Activated T-cell treated with anti-CD3 and anti-CD28 coated beads, Interleukin-2, amount 50 U/mL, for 1 hour (primary cell): ENCODE measurements at places on chromosomes 1 and 21.

- DNase-seq: no peak
Observed at GRCh38 chr1:31871703-31872102, 55.9 kb upstream of the SPOCD1 start.

GRCh38 chr1:95829556-95829955, 595.5 kb downstream of the RWDD3 start:
- no peak for DNase-seq

DNA sequence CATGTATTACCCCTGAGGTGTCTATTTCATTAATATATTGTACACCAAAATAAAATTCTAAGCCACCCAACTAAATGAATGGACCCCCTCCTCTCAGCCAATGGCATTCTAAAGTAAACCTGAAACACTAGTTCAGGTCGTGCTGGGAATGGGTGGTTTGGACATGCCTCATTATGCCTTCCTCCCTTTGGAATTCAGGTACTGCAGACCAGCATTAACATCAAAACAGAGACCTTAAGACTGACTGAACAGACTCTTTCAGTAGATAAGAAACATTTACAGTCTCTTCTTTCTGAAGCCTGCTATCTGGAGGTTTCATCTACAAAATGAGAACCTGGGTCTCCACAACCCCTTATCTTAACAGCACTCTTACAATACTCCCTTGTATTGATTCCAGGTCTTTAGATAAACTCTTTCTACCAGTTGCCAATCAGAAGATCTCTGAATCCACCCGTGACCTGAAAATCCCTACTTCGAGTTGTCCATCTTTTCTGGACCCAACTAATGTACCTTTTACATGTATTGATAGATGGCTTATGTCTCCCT, 93.6 kb downstream of the PKN2 start:
- no peak for DNase-seq

DNA sequence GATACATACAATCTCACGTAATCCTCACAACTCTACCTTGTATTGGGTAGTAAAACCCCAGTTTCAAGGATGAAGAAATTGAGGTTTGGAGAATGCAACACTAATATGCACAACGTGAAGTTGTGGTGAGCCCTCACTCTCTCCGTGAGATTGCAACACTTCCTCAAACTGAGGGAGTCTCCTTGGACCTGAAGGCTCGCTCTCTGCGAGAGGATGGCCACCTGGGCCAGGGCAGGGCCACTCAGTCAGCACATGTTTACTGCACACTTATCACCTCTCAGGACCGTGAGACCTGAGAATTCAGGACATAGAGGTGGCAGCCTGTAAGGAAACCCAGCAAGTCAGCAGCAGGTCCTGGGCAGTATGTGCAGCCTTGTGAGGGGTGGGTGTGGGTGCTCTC, 8.7 kb downstream of the SH3BP5L start:
- DNase-seq: no peak

- no peak for DNase-seq
Observed at GRCh38 chr1:88646476-88647248, 37.4 kb upstream of the PKN2 start.

DNA sequence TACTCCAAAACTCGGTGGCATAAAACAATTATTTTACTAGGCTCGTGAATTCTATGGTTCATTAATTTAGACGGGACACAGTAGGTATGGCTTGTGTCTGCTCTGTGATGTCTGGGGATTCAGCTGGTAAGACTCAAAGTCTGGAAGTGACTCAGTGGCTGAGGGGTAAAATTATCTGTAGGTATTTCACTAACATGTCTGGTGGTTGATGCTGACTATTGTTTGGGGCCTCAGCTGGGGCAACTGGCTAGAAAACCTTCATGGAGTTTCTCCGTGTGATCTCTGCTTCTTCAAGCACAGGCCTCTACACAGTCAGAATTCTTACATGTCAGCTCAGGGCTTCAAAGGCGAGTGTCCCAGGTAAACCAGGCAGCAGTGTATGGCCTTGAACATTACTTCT, 41.2 kb upstream of the KLF17 start:
- no peak for DNase-seq

DNA sequence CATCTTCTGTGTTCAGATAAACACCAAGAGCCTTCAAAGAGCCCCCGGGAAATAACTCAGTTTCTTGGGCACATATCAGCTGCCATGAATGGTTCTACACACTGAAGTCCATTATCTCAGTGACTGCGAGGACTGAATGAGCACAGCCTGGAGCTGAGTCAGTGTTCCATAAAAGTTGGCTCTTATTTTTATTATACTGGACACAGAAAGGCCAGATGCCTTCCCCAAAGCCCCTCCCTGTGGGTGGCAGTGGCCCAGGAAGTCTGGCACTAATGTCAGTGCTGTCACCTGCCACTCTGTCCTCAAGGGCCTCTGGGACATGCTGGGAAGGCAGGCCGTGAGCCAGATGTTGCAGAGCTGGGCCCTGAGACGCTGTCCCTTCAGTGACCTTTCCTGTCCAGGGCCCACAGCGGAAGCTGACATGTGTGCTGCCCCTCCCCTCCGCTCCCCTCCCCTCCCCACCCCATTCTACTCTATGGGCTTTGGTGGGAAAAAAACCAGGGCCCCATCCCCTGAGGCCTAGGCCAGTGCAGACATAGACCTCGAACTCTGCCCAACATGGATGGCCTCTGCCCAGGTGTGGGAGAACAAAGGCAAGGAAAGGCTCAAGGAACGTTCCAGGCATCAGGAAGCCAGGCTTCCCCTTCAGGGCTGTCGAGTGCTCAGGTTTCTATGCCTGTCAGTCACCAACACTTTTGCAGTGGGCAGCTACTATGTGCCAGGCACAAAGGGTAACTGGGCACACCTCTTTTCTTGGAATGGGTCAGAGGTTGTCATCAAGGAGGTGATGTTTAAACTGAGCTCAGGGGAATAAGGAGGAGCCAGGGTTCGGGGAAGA, 22.4 kb upstream of the NPPB start:
- DNase-seq: no peak

GRCh38 chr1:1034439-1034781, 14.5 kb downstream of the AGRN start:
- DNase-seq: peak; percentile 46

DNA sequence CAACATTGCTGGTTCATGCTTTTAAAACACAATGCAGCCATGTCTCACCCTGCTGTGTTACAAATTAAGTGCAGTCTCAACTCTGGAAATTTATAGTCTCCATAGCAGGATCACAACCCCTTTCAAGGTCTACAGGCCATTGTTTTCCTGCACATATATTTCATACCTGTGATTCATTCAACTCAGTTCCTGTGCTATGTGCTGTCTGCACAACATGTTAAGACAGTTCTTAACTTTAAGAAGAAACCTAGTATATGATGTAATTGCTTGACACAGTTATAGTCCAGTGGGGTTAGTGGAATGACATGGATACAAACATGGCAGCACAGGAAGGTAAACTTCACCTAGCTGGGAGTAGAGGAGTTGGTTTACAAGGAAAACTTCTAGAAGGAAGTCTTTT, 106.4 kb downstream of the IFI44 start:
- DNase-seq: no peak

DNA sequence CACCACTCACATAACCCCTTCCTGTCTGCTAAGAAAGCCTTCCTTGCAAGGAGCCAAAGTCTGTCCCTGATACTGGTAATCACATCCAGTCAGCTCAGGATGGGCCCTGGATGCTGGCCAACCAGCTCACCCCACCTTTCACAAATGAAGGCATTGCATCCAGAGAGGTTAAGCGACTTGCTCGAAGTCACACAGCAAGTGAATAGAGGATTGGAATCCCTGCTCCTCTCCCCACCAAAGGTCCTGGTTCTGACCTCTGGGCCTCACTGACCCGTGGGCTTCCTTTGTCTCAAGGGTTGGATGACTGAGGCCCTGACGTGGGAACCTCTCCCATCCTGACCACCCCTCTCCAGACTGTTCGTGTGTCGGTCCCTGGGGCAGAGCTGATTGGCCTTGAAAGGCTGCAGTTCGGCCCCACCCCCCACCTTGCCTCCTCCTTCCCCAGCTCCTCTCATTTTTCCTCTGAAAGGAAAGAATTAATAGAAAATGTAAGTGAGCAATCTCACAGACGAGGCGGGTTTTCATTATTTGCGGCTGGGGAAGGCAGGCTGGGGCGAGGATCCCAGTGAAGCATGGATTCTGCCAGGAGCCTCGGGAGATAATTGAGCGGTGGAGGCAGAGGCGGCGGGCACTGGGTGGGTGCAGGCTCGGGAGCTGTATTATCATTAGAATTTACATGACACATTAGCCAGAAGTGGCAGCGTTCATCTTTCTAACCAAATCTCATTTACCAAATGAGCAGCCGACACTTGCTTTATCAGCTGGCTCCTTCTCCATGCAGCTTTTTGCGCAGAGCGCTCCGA, 101.5 kb upstream of the CSF3R start:
- no peak for DNase-seq

DNA sequence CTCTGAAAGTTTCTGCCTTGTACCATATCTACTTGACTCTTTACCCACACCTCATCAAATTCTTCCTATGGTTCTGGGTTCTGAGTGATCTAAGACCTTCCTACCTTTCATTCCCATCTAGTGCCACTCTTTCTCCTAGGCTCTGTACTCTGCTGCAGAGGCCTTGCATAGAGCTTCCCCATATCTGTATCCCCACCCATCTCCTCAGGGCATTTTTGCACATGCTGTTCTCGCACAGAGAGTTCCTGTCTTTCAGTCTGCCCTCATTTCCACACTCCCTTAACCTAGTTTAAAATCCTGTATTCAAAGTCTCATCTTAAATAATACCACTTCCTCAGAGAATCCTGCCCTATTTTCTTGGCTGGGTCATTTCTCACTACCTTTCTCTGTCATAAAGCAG, 114.8 kb downstream of the HMCN1 start:
- DNase-seq: no peak

GRCh38 chr1:160647329-160647720, 481 bp upstream of the SLAMF1 start:
- no peak for DNase-seq

DNA sequence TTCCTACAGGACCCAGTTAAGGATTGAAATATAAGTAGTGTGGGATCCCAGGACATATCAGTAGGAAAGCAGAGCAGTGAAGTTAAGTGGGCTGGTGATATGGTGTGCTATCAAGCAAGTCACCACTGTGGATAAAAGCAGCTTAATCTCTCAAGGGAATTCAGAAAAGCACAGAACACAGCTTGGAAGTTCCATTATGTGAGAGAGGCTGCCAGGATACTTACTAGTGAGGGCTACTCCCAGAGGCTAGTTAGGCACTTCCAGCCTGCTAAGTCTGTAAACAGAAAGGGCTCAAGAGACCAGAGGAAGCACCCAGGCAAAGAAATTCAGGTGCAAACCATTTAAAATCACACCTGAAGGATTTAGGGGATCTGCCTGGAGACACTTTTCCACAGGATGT, 18.8 kb upstream of the GRIK1 start:
- no peak for DNase-seq

GRCh38 chr1:26890467-26890796, 349 bp upstream of the GPN2 start:
- no peak for DNase-seq

DNA sequence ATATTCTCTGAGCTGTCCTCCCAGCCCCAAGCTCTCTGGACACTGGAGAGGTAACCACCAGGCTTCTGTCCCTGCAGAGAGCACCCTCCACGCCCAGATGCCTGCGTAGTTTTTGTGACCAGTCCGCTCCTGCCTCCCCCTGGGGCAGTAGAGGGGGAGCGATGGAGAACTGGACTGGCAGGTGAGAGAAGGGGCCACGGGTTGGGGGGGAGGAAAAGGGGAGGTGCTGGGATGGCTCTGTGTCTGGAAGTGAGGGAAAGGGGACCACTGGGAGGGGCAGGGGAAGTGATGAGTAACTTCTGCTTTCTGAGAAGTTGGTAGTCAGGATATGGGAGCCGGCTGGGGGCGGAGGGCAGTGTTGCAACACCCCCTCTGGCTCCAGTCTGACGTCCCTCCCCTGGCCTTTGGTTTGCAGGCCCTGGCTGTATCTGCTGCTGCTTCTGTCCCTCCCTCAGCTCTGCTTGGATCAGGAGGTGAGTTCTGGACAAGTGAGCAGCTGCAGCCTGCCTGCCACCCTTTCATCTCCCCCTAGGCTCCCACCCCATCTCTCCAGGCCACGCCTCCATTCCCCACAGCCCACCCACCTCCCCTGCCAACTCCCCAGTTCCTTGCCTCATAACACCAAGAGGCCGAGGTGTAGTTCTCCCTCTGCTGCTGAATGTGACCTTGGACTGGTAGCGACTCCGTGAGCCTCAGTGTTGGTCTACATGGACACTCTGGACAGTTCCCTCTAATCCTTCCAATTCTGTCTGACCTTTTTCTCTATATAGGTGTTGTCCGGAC, 3.1 kb downstream of the ADAMTSL4 start:
- DNase-seq: peak; percentile 32

DNA sequence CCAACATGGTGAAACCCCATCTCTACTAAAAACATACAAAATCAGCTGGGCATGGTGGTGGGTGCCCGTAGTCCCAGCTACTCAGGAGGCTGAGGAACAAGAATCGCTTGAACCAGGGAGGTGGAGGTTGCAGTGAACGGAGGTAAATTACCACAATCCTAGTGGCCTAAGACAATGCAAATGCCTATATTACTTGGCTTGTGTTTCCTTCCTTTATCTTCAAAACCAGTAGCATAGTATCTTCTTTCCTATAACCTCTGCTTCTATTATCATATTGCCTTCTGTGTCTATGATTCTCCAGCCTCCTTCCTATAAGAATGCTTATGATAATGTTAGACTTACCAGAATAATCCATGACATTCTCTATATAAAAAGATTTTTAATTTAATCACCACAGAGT, 156.2 kb upstream of the RGS18 start:
- DNase-seq: no peak

DNA sequence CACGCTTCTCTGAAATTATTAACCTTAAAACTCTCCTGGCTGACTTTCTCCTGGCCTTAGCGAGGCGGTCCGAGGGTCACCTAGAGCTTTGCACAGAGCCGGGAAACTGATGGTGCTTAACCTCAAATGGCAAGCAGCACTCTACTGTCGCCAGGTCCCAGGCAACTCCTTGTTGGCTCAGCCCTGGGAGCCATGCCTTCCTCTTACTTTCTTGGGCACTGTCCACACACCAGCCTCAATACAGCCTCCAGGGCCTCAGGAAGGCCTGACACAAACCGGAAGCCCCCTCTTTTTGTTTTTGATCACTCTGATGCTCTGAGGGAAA, 3.8 kb downstream of the TRABD2B start:
- DNase-seq: no peak
